ENCODE measurements at places on chromosomes 16 and 17.

DNA sequence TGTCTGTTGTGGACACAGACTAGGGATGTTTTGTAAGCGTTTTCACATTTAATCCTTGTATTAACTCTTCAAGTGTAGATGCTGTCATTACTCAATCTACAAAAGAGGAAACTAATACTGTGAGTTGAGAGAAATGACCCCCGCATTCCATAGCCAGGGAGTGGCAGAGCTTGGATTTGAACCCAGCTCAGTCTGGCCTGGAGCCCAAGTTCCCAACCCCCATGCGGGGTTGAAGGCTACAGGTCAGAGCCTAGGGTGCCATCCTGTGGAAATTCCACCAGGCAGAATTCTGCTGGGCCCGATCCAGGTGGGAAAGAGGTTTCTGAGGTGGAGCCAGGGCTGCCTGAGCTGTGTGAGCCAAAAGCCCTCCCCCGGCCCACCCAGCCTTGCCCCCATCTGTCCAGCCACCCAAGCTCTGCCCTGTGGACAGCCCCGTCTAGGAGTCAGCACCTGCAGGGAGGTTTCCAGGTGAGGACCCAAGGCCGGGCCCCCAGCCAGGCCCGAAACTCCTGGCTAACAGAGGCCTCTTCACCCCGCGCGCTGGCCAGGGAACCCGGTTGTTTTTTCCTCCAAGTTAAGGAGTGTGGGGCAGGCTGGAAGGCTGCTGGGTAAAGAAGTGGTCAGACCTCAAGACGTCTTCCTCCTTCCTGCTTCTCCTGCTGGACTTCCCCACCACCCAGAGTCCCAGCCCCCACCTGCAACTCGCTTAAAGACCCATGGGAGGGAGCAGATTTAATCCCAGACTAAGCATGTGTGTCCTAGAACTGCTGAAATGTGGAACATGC lies 5.7 kb downstream of the MMP15 start:
- no peak for DNase-seq
- H3K4me1 ChIP-seq: no peaks in the 10 kb centered on the region
- peaks cover 17% of the 10 kb centered on the region for H3K27me3 ChIP-seq
- no peak overlapping the region for H3K4me3 ChIP-seq

GRCh38 chr17:4600563-4600962 lies 16.2 kb downstream of the SMTNL2 start:
- H3K4me1 ChIP-seq: no peaks in the 10 kb centered on the region
- no peaks in the 10 kb centered on the region for H3K36me3 ChIP-seq
- peaks cover 43% of the 10 kb centered on the region for H3K27me3 ChIP-seq
- no peak overlapping the region for H3K4me3 ChIP-seq
- H3K27ac ChIP-seq: no peak overlapping the region
- DNase-seq: no peak

DNA sequence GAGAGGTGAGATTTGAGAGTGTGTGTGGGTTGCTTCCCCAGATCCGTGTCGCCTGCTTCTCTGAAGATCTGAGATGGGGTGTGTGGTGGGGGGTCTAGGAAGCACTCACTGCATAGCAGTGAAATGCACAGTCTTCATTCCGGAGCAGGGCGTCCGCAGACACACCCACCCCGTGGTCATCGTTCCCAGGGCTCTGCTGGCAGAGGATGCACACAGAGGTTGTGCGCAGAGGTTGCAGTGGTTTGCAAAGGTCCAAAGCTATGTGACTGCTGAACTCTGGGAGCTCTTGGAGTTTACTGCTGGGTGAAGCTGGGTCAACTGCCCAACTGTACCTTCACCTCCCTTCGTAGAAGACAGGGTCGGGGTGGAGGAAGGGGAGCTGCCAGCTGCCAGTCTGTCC lies 135.3 kb downstream of the SNX29 start:
- peaks cover 15% of the 10 kb centered on the region for H3K4me1 ChIP-seq
- no peak overlapping the region for H3K4me3 ChIP-seq
- peaks cover 7% of the 10 kb centered on the region for H3K36me3 ChIP-seq
- no peak overlapping the region for H3K27ac ChIP-seq

DNA sequence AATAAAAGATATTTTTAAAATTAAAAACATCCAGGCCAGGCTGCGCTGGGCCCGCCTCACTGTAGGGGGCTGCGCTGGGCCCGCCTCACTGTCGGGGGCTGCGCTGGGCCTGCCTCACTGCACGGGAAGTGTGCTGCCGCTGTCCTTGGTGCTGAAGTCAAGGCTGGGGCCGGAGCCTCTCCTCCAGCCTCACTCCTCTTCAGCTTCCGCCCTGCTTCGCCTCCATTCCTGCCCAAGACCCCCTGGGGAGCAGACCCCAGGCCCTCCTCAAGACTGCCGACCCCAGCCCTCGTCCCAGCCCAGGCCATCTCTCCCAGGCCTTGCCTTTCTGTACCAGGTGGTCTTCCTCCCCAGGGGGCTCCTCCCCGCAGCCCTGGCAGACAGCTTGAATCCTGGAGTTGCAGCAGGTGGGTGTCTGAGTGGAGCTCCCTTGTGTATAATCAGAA lies 26.2 kb downstream of the ENDOV start:
- peaks cover 10% of the 10 kb centered on the region for H3K27me3 ChIP-seq
- H3K27ac ChIP-seq: no peak overlapping the region
- no peak overlapping the region for H3K4me3 ChIP-seq
- 0 out of 2 replicates have a peak, but pooled peaks cover 5% of the 10 kb centered on the region for H3K36me3 ChIP-seq
- DNase-seq: no peak

DNA sequence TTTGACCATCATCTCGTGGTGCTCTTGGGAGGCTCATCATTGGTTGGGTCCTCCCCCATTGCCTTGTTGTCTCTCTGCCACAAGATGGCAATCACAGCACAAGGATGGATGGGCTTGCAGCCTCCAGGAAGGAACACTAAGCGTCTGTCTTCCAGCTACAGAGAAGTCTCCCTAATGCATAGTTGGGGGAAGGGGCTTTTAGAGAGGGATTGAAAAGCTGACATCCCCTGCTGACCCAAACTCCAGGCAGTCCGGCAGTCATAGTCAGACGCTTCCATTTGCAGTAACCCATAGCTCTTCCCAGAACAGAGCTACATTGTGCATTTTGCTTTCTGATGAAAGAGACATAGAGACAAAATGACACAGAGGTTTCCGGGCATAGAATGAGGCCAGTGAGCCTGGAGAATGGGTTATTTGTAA lies 111.4 kb downstream of the UTP18 start:
- no peaks in the 10 kb centered on the region for H3K36me3 ChIP-seq
- peak; percentile 62 for DNase-seq
- H3K27me3 ChIP-seq: peaks cover 9% of the 10 kb centered on the region
